Cortex of kidney (tissue), 1 donor: ENCODE measurements at places on chromosomes 5 and 9.

- no peak for DNase-seq
Measured at GRCh38 chr5:111072949-111073682, 1.6 kb downstream of the TSLP start.

GRCh38 chr9:137445275-137445807, 4.2 kb upstream of the ENTPD8 start:
- no peak for DNase-seq

DNA sequence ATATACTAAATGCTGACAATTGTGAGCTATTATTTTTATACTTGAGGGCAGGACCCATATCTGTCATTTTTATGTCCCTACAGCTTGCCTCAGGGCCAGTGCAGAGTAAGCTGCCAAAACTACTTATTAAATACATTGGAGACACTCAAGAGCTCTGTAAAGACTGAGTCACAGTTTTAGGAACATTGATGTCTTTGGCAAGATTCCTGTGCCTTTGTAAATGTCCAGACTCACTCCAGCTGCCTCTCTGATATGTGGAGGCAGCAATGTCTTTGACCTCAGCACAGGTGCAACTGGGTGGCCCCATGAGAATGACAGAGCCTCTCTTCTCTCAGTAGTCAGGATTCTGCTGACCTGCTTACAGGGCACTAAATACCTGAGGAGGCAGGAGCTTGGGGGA, 363.2 kb downstream of the OSTF1 start:
- DNase-seq: no peak

DNA sequence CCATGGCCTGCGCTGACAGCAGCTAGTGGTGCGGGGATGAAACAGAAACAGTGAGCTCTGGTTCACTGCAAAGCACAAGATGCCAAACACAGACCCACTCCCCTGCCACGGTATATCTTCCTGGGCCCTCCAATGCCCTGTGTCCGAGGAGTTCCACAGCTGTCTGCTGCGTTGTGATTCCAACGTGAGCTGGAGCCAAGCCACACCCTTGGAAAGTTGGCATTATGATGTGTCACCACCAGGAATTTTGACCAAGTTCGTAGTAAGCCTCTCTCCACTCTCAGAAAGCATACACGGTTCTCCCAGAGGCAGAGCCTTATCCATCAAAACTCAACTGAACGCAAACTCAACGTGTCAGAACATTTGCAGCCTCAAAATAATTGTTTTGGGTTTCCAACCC, 55.6 kb downstream of the MACROH2A1 start:
- DNase-seq: no peak

DNA sequence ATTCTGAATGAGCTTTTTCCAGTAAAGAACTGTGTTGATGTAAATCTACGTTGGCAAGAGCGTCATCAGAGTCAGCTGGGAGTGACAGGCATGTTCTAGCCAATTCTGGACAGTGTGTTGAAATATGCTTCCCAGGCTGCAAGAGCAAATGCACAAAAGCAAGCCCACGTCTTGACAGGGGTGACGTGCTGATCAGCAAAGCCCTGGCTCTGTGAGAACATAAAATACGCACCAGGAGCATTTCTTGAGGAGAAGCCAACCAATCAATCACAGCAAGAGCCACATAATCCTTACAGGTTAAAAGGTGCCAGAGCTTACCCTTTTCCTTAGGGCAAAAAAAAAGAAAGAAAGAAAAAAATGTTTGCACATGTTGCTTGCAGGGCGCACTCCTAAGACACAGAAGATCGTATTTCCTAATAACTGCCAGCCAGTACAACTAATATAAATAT, 148.1 kb downstream of the PDE4D start:
- DNase-seq: no peak

- DNase-seq: no peak
Measured at GRCh38 chr9:137319011-137319738, 17.1 kb upstream of the NRARP start.

DNA sequence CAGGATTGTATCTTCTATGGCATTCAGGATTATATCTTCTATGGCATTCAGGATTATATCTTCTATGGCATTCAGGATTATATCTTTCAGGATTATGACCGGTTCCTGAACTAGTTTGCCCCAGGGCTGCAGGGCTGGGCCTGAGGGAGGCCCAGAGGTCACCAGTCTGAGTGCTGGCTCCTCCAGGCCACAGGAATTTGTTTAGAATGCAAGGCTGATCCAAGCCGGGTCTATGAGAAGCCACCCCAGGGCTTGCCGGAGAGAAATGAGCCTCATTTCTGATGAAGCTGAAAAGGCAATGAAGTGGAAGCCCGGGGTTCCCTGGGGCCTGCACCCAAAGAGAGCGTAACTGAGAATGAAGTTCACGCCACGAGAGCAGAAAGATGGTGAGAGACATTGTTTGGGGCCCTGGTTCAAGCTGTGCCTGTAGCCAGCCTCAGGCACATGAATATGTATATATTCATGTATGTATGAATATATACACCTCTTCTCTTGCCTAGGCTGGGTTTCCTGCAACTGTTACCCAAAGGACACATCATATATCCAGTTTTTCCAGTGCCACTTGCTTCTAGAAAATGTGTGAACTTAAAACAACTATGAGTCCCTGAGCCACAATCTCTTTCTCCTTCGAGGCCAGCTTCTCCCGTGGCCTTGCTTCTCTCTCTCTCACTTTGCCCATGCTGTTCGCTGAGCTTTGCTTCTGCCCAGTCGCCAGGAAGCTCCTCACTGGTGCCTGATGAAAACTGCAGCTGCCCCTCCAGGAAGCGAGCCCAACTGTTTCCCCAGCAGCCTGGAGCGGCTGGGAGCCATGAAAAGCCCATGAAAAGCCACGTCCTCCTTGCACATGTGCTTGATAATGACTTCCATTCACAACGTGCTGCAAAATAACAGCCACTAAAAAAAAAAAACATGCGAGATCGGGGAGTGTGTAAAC, 62.3 kb downstream of the GTF3C4 start:
- DNase-seq: no peak

- no peak for DNase-seq
Measured at GRCh38 chr9:124735121-124735520, 36.0 kb downstream of the NR6A1 start.

GRCh38 chr5:55338092-55338613, 30.4 kb downstream of the MTREX start:
- DNase-seq: no peak

DNA sequence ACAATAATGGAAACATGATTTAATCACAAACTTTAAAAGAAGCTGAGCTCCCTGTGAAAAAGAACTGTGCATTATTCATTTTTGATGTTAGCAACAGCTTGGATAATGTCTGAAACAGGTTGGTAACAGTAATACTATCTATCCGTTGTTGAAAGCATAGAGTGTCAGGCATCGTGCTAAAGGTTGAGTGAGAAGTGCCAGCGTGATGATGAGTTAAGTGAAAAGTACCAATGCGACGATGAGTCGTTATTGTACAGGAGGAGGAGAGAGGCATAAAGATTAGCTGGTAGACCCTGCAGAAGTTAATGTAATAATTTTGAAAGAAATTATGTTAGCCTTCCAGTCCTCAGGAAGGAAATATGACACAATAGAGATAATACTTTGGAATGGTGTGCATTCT, 593.6 kb downstream of the MAT2B start:
- DNase-seq: no peak
